Breast epithelium (tissue), 4 donors: ENCODE measurements at places on chromosomes 3 and 15. TPM values are rescaled to one million over a fixed set of nuclear protein-coding genes. Genes with fewer than 3 reads are reported as not detected.

The MITF gene
- 45.8 TPM for total RNA-seq

The UBE2E1 gene
- total RNA-seq, result 111 TPM

The ARGFX gene
- not detected for total RNA-seq

The CD96 gene
- total RNA-seq, result 1.4 TPM

The SEC61A1 gene
- total RNA-seq, result 142 TPM

GRCh38 chr3:13040361-13041074, 32.7 kb downstream of the IQSEC1 start:
- no peaks in the 10 kb centered on the region for H3K4me1 ChIP-seq
- no peaks in the 10 kb centered on the region for H3K27me3 ChIP-seq
- no peaks in the 10 kb centered on the region for H3K36me3 ChIP-seq
- no peak for DNase-seq

GRCh38 chr15:26083457-26083856, 220.3 kb upstream of the ATP10A start:
- no peaks in the 10 kb centered on the region for H3K27me3 ChIP-seq
- no peak overlapping the region for H3K27ac ChIP-seq
- no peak for DNase-seq
- no peaks in the 10 kb centered on the region for H3K36me3 ChIP-seq
- no peaks in the 10 kb centered on the region for H3K4me1 ChIP-seq

GRCh38 chr3:58005669-58006068, 2.6 kb upstream of the FLNB start:
- no peaks in the 10 kb centered on the region for H3K27me3 ChIP-seq
- DNase-seq, result no peak
- no peak overlapping the region for H3K4me3 ChIP-seq
- no peak overlapping the region for H3K27ac ChIP-seq

DNA sequence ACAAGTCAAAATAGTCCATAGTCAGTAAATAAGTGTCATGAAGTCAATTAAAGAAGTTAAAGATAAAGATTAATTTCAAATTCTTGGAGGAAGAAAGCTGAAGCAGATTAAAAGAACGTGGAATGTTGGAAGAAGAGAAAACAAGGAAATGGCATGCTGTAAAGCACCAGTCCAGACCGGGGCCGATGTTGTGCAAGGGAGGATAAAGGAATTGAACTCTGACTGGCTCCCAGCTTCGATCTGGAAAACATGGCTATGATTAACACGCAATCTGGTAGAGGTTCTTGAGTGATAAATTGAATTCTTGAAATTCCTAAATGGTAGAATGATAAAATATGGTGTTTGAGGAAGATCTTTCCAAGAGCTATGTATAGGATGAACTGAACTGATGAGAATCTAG, 194.4 kb downstream of the MEIS2 start:
- no peak overlapping the region for H3K4me3 ChIP-seq
- H3K27me3 ChIP-seq, result no peaks in the 10 kb centered on the region
- no peaks in the 10 kb centered on the region for H3K36me3 ChIP-seq
- no peaks in the 10 kb centered on the region for H3K4me1 ChIP-seq
- DNase-seq, result no peak

- no peaks in the 10 kb centered on the region for H3K36me3 ChIP-seq
- H3K27me3 ChIP-seq, result no peaks in the 10 kb centered on the region
These were observed 252.6 kb downstream of the PLCL2 start for GRCh38 chr3:17137321-17137826.

DNA sequence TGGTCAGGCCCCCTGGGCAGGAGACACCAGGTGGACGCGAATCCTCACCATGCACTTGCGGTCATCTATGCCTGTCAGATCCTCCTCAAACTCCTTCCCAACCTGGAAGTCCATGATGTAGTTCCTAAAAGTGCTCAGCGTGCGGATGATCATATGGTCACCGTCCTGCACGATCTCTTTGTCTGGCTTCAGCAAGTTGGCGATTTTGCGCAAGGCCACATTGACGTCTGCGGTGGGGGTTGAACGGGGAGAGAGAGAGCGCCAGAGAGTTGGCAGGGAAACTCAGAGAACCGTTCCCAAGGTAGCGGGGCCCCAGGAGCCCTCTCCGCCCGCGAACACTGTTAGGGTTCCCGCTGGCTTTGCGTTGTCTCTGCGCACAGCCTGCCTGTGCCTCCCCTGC, 809 bp downstream of the RBP1 start:
- peaks cover 15% of the 10 kb centered on the region for H3K4me1 ChIP-seq
- H3K27ac ChIP-seq, result peak overlapping the region; percentile 81
- peak overlapping the region; percentile 74 for H3K4me3 ChIP-seq
- peak; percentile 26 for DNase-seq
- H3K36me3 ChIP-seq, result no peaks in the 10 kb centered on the region

DNA sequence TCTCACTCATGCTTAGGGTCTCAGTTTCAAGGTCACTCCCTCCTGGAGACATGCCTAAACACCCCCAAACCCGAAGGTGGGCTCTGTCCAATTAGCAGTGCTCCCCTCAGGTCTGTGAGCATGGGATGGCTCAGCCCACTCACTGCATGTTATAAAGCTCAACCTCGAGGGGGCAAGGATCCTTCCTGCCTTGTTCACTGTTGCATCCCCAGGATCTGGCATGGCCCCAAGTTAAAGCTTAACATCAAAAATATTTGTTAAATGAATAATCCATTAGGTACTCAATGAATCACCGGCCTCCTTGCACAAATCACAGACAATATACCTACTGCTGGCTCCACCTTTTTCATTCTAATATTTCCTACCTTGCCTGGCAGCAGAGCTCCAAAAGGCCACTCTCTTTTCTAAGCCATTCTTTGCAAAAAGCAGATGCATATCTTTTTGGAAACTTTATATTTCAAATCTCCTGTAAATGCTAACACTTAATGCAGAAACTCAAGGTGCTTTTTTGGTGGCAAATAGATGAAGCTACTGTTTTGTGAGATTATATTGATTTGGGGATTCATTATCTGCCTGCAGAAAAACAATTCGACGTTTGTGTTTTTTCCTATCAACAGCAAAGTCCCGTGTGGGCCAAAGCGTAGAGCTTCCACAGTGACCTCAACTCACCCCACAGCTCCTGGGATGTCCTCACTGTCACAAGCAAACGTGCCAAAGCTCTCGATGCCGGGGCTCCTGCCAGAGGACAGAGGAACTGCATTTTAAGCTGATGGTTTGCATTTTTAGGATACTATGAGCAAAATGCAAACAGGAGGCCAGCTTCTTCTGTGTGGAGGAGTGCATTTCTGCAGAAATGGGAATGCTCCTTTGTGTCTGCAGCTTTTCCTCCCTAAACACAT, 35.4 kb downstream of the PCOLCE2 start:
- H3K4me3 ChIP-seq, result no peak overlapping the region
- no peaks in the 10 kb centered on the region for H3K4me1 ChIP-seq
- H3K27ac ChIP-seq, result no peak overlapping the region
- H3K27me3 ChIP-seq, result no peaks in the 10 kb centered on the region
- no peak for DNase-seq
- no peaks in the 10 kb centered on the region for H3K36me3 ChIP-seq

GRCh38 chr3:194450341-194450740, 36.5 kb downstream of the ATP13A3 start:
- no peaks in the 10 kb centered on the region for H3K27me3 ChIP-seq
- H3K4me1 ChIP-seq, result no peaks in the 10 kb centered on the region
- no peak overlapping the region for H3K27ac ChIP-seq
- H3K36me3 ChIP-seq, result peaks cover 15% of the 10 kb centered on the region
- DNase-seq, result no peak

DNA sequence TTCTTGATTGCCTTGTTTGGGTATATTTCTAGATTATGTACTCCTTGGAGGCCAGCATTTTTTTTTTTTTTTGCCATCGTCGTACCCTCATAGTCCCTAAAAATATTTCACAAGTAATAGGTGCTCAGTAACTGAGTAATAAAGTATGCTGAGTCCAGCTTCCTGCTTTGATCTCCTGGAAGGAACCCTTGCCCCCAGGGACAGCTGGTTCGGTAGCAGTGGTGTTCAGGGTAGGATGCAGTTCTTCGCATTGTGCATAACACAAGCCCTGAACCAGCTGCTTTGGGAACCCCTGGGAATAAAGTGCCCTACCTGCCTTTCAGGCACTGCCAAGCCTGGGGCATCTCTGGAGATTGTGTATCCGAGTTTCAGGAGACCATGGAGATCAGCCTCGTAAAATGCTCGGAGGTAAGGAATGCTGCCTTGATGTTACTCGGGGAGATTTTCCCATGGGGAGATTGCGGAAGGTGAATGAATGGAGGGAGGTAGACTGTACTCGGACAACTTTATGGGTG, 7.6 kb downstream of the MYZAP start:
- H3K4me3 ChIP-seq, result no peak overlapping the region
- no peak for DNase-seq
- no peaks in the 10 kb centered on the region for H3K4me1 ChIP-seq
- no peaks in the 10 kb centered on the region for H3K36me3 ChIP-seq

DNA sequence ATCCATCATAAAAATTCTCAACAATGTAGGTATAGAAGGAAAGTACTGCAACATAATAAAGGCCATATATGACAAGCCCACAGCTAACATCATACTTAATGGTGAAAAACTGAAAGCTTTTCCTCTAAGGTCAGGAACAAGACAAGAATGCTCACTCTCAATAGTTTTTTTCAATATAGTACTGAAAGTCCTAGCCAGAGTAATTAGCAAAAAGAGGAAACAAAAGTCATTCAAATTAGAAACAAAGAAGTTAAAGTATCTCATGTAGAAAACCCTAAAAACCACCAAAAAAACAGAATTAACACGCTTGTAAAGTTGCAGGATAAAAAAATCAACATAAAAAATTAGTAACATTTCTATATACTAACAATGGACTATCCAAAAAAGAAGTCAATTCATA, 61.8 kb downstream of the MYH15 start:
- H3K4me1 ChIP-seq, result no peaks in the 10 kb centered on the region
- H3K27me3 ChIP-seq, result no peaks in the 10 kb centered on the region
- H3K4me3 ChIP-seq, result no peak overlapping the region
- H3K27ac ChIP-seq, result no peak overlapping the region
- no peaks in the 10 kb centered on the region for H3K36me3 ChIP-seq
- no peak for DNase-seq

DNA sequence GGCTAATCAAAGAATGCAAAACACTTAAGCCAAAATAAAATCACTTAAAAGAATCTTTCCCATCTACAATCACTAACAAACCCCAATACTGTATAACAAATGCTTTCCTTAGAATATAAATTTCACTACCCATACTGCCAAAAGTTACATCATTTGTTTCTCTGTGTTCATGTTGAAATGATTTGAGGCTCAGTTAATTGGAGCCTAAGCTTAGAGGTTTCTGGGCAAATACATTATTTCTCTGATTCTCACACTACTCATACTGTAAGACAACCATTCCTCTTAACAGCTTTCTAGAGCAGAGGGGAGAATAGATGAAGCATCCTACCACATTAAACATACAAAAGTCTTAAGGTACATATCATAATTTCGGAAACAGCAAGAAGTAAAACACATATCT, 2.1 kb downstream of the RIOX2 start:
- H3K36me3 ChIP-seq, result no peaks in the 10 kb centered on the region
- peak overlapping the region; percentile 93 for H3K27ac ChIP-seq
- H3K27me3 ChIP-seq, result no peaks in the 10 kb centered on the region
- H3K4me1 ChIP-seq, result peaks cover 5% of the 10 kb centered on the region
- DNase-seq, result no peak
- H3K4me3 ChIP-seq, result no peak overlapping the region

- no peak for DNase-seq
- no peaks in the 10 kb centered on the region for H3K4me1 ChIP-seq
- H3K4me3 ChIP-seq, result no peak overlapping the region
- H3K27ac ChIP-seq, result no peak overlapping the region
These were observed 32.1 kb downstream of the DTWD1 start for GRCh38 chr15:49652922-49653321.

- H3K36me3 ChIP-seq, result no peaks in the 10 kb centered on the region
- H3K4me3 ChIP-seq, result no peak overlapping the region
- no peak for DNase-seq
- H3K4me1 ChIP-seq, result no peaks in the 10 kb centered on the region
- no peak overlapping the region for H3K27ac ChIP-seq
These were observed 6.6 kb upstream of the MCF2L2 start for GRCh38 chr3:183434992-183435391.

- no peak for DNase-seq
- H3K36me3 ChIP-seq, result no peaks in the 10 kb centered on the region
- H3K4me3 ChIP-seq, result no peak overlapping the region
- no peak overlapping the region for H3K27ac ChIP-seq
These were observed 81.0 kb downstream of the PLXNA1 start for GRCh38 chr3:127063916-127064315.

DNA sequence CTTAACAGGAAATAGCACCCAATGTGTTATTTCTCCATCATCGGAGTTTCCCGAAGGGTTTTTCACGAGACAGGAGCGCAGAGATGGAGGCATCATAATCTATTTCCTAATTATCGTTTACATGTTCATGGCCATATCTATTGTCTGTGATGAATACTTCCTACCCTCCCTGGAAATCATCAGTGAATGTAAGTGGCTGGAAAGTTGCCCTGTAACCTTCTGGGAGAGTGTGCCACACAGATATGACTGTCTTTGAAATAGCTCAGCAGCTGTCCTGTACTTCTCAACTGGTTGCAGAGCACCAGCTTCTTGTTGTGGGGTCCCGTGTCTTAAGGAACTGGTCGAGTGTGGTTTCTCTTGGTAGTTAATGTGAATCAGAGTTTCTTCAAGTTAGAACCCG, 1.1 kb downstream of the SLC24A5 start:
- H3K36me3 ChIP-seq, result no peaks in the 10 kb centered on the region
- no peak overlapping the region for H3K27ac ChIP-seq
- H3K27me3 ChIP-seq, result no peaks in the 10 kb centered on the region
- H3K4me3 ChIP-seq, result no peak overlapping the region

- peak overlapping the region; percentile 54 for H3K27ac ChIP-seq
- H3K4me3 ChIP-seq, result no peak overlapping the region
These were observed 40.3 kb downstream of the UMPS start for GRCh38 chr3:124770336-124771082.

- no peak overlapping the region for H3K27ac ChIP-seq
- no peaks in the 10 kb centered on the region for H3K27me3 ChIP-seq
- no peak for DNase-seq
- no peaks in the 10 kb centered on the region for H3K4me1 ChIP-seq
- no peaks in the 10 kb centered on the region for H3K36me3 ChIP-seq
These were observed 1224.1 kb upstream of the CADM2 start for GRCh38 chr3:83734656-83735055.
